Frontal cortex (tissue), 4 donors: ENCODE measurements at places on chromosomes 4 and X. TPM values are rescaled to one million over a fixed set of nuclear protein-coding genes. Genes with fewer than 3 reads are reported as not detected.

- no peak for DNase-seq
Measured at GRCh38 chr4:15955670-15956069, 7.3 kb downstream of the FGFBP2 start.

ZNF732 gene
- 0.82 TPM for total RNA-seq

DNA sequence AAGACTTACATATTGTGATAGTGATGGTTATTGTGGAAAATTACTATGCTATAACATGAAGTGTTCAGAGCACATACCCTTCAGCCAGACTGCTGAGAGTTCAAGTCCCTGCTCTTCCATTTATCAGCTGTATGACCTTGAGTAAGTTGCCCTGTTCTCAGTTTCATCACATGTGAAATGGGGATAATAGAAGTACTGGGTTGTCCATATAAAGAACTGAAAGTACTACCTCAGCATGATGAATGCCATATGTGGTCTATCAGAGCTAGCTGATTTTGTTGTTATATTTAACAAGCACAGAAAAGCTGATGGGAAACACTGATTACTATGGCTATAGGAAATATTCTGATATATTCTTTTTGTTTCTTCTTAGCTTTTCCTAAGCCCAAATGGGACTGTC, 115.6 kb downstream of the REPS2 start:
- no peak for DNase-seq

DNA sequence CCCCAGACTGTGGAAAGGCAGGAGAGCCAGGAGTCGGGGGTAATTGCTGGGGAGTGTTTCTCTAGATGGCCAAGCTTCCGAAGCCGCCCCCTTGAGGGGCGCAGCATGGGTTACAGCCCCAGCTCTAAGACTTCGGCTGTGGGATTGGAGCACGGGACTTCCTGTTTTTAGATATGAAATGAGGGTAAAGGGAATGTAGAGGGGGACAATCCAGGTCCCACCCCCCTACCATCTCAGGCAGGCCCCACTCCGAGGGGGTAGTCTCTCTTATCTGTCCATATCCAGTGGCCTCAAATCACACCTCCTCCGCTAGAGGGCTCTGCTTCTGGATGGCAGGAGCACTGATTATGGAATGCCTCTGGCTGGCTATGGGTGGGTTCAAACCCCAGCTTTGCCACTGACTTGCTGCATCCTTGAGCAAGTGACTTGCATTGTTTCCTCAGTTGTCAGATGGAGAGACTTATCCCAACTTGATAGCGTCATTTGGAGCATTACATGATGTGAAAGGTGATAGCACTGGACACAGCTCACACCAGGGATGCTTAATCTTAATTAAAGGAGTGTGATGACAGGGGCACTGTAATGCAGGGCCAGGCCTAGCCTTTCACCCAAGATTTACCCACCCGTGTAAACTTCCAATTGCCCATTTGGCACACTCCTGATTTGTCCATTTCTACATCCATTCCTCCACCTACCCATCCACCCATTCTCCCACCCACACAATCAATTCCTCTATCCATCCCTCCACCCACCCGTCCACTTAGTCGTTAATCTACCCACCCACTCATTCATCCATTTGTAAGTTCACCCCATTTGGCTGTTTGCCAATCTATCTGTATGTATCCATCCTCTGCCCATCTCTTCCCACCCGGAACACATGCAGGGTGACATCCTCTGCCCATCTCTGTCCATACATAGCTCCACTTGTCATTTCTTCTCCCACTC, 848 bp upstream of the KCND1 start:
- no peak for DNase-seq

DNA sequence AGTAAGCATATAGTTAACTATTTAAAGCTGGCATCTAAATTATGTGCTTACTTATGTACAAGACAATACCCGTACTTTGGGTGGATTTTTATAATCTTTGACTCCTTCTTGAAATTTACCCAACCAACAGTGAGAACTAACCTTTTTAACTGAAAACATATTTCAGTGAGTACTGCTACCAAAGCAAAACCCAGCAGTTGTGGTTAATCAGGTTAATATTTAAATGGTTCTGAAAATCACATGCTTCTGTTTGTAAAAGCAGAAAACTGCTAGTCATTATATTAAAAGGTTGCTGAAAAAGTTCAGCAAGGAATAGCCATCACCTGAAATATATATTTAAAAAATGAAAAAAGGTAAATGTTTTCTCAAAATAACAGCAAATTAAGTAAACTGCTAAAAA, 20.0 kb downstream of the UBE2D3 start:
- no peak for DNase-seq

TECRL gene
- not detected for total RNA-seq

DNA sequence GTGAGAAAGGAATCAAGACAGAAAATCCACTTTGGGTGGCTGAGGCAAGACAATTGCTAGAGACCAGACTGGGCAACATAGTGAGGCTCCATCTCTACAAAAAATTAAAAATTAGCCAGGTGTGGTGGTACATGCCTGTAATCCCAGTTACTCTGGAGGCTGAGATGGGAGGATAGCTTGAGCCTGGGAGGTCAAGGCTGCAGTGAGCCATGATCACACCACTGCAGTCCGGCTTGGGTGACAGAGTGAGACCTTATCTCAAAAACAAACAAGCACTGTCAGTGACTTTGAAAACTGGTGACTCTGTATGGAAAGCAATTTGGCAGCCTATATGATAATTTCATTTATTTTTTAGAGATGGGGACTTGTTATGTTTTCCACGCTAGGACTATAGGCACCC, 2.3 kb upstream of the ELOVL6 start:
- no peak for DNase-seq

ASB9 gene
- total RNA-seq: 0.82 TPM

LETM1 gene
- 115 TPM for total RNA-seq

SGMS2 gene
- total RNA-seq: 0.41 TPM

DNA sequence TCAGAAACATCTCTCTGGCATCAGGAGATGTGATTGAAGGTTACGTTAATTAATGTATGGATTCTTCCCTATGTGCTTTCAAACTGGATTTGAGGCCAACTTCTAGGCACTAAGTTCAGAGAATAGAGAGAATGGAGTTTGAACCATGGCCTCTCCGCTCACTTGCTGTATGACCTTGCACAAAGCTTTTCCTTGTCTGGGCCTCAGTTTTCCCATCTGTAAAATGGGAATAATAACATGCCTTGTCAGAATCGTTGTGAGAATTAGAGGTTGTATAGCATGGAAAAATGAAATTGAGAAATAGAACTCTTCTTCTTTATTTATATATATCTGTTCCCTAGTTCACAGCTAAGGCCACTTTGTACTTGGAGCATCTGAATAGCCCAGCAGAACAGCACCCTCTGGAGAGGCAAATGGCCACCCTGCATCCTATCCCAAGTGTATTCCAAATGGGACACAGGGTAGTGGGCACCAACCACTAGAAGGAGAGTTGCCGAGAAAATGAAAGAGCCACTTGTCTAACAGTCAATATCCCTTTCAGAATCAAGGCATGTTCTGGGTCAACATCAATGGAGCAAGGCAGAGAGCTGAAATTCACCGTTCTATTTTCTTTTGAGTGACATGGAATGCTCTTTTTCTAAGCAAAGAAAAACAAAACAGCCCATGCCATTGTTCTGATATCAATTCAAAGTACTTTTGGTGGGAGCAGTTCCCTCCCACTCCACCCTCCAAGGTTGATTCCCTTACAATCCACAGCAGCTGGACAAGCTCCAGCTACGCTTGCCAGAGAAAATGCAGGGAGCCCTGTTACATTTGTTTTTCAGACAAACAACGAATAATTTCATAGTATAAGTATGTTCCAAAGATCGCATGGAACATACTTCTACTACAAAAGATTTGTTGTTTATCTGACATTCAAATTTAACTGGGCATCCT, 23.3 kb upstream of the MTM1 start:
- DNase-seq: no peak

GRCh38 chr4:23770011-23770410, 119.8 kb downstream of the PPARGC1A start:
- DNase-seq: peak; percentile 2

DNA sequence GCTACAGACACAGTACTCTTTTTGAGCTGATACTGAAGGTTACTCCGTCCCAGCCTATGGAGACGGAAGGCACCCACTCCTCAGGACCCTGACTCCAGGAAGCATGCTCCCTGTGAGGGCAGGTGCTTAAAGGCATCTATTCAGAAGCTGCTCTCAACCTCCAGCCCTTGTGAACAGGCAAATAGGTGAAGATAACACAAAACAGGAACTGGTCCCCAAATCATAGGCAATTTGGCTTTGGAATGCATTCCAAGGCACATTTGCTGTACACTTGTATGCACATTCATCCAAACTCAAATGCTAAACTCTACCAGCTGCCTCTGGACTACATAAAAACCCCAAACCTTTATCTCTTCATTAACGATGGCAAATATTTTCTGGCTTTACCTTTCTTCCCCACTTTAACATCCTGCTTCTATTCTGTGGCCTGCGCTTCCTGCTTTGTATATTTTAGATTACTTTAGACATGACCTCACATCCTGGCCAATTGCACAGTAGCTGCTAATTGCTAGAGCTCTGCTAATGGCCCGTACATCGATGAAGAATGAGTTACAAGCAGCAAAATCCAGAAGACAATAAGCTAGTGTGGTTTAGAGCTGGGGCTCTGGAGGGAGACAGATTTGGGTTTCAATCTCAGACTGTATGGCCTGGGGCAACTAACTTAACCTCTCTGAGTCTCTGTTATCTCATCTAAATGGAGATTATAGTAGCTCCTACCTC, 3.2 kb downstream of the SEL1L3 start:
- DNase-seq: no peak

GRCh38 chrX:100418556-100418955, 8.5 kb upstream of the PCDH19 start:
- no peak for DNase-seq

NRK gene
- under 0.01 TPM for total RNA-seq

DNA sequence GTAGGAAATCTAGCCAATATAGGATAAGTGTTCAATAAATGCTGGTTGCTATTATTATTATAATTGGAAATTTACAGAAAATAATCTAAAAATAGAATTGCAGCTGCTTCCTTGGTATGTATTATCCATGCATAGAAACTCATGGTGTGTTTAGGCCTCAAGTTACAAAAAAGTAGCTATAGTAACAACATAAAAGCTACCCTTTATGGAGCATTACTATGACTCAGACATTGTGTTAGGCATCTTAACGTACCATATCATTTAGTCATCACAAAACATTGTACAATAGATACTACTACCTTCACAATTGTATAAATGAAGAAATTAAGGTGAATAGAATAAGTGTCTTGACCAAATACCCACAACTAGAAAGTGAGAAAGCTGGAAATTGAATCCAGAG, 126.9 kb upstream of the NRK start:
- no peak for DNase-seq

DNA sequence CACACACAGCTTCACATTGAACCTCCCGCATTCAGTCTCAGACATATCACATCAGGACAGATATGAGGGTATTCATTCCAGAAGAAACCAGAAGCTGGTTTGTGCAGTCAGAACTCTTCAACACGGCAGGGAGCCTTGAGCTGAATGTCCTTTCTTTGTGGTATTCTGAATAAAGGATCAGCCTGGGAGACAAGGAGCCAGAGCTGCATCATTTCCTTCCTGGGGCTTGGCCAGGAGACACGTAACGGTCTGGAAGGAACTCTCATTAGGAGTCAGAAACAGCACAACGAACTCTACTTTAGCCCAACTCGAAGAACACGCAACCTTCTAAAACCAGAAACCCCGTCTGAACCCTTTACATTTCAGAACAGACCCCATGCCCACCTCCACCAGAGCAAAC, 46.4 kb downstream of the KDR start:
- peak; percentile 21 for DNase-seq
